ENCODE measurements at places on chromosomes 7 and 10. TPM values are rescaled to one million over a fixed set of nuclear protein-coding genes. Genes with fewer than 3 reads are reported as not detected.

Gene SLC18A2
- not detected for total RNA-seq

Gene NXPH1
- total RNA-seq = not detected

Gene POR
- total RNA-seq = 105 TPM

Gene LIPJ
- not detected for total RNA-seq

Gene ELMO1
- 0.50 TPM for total RNA-seq

Gene CRPPA
- total RNA-seq = 1.3 TPM

Gene MSMB
- total RNA-seq = not detected

Gene CNPY1
- total RNA-seq = not detected

Gene TAS2R5
- 1.00 TPM for total RNA-seq

Gene GIMAP1
- under 0.01 TPM for total RNA-seq

Gene H2BK1
- total RNA-seq = not detected

Gene ABCC2
- total RNA-seq = 0.75 TPM

Gene DOCK4
- total RNA-seq = 33.3 TPM

Gene RASSF4
- 6.0 TPM for total RNA-seq

Gene C10orf90
- total RNA-seq = not detected

Gene SMKR1
- total RNA-seq = 0.44 TPM

Gene CH25H
- 0.25 TPM for total RNA-seq

Gene AHCYL2
- 7.3 TPM for total RNA-seq

Gene MUC12
- total RNA-seq = 0.44 TPM

Gene PAX2
- not detected for total RNA-seq

Gene LIPF
- not detected for total RNA-seq

Gene AOAH
- not detected for total RNA-seq

Gene IFIT1B
- total RNA-seq = not detected

Gene ZNF655
- 82.1 TPM for total RNA-seq

Gene LDB3
- total RNA-seq = not detected

Gene NRG3
- not detected for total RNA-seq

Gene PCLO
- 4.9 TPM for total RNA-seq

Gene LHFPL3
- total RNA-seq = 0.12 TPM

Gene MPP7
- 0.33 TPM for total RNA-seq

Gene GRM8
- total RNA-seq = not detected

Gene TUBAL3
- total RNA-seq = not detected

Gene GSDME
- 56.4 TPM for total RNA-seq

Gene AOC1
- total RNA-seq = not detected

Gene PRPS1L1
- total RNA-seq = not detected

Gene LIPN
- not detected for total RNA-seq

Gene GSAP
- total RNA-seq = 20.8 TPM

Gene ANKRD30A
- not detected for total RNA-seq

Gene MOGAT3
- total RNA-seq = not detected

All from uterine smooth muscle cell (primary cell).